ENCODE measurements at places on chromosomes 7 and 10.
A peak's percentile ranks its signal among the peaks of the same experiment; 100 is the strongest.

DNA sequence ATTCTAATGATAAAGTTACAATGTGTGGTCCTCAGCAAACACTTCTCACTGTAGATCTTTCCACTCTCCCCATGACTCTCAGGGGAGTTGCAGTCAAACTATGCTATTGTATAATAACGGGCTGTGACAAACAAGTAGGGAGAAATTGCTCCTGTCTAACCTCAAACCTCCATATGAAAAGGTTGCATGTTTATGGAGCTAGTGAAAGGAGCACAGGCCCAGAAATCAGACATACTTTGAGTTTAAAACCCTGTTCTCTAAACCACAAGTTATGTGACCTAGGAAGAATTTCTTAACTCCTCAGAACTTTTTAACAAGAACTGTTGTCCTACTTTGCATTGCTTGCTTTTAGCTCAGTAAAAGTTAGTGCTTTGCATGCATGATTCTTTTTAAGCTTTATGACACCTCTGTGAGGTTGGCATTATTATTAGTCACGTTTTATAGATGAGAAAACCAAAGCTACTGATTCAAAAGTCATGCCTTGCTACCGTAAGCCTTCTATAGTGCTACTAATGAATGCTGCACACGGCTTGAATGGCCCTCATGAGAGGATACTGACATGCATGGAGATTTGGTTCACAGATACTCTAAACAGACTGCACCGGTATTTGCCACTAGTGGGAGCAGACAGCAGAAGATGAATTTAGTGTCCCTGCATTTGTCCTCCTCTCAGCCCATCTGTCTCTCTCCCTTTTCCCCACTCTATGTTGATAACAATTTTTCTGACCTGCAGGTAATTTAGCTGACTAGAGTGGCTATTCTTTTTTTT lies 129.5 kb upstream of the PCGF5 start:
- DNase-seq, result no peak

- DNase-seq, result no peak
Measured at GRCh38 chr10:125232841-125233240, 72.5 kb upstream of the CTBP2 start.

GRCh38 chr10:103396067-103396788 lies at the start of the genes ATP5MK and PDCD11:
Gene ATP5MK, minus strand, starts transcription at chr10:103396475. Its CDS starts 4,018 bp downstream, at chr10:103392457.
Gene PDCD11, plus strand, starts transcription at chr10:103396626. Its CDS starts 1,801 bp downstream, at chr10:103398427.
- DNase-seq, result peak; percentile 98

DNA sequence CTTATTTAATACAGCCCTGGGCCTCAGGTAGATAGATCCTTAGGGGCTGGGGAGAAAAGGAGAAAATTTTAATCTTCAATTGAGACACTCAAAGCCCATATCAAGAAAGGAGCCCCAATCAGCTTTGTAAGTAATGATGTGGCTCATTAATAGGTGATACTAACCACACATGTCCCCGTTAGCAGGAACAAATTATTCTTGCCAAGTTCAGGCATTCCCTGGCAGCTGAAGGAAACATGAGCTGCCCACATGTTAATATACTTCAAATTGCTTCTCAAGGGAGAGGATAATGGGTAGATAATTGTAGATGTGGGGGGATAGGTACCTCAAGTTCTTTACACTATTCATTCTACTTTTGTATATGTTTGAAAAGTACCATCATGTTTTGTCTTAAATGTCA lies 14.5 kb downstream of the IFIT5 start:
- DNase-seq, result no peak

DNA sequence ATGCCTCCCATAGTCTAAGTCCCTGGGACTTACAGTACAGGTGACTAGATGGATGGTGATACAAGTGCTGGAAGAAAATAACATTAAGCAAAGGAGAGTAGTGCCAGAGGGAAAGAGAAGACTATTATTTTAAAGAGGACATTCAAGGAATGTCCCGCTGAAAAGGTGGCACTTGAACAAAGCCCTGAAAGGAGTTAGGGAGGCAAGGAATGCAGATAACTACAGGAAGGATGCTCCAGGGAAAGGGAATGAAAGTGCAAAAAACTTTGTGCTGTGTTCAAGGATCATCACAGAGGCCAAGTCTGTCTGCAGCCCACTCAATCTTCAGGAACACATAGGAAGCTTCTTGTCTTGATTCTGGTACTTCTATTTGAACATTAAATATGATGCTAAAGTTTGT lies 14.9 kb downstream of the ANKMY2 start:
- DNase-seq, result no peak

DNA sequence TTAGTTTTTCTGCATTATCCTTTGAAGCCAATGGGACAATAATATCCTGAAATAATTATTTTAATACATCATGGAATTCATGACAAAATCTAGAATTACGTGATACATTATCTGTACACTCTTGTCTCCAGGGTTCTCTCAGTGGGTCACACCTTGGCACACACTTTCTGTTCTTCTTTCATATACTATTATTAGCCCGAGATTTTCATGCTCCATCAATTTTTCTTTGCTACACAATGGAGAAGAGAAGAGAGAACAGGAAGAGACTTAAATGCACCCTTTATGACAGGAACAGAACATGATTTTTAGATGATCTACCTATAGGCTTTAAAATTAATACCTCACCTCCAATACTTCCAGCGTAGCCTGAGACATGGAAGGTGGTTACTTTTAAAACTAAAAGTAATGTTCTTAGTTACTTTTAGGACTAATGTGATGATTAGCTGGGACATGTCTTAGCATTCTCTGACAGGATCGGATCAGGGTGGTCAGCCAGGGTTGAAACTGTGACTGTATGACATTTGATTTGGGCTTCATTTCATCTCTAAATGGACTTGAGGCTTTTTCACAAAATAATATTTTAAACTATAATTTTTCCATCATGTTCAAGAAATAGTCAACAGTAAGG lies 148.2 kb upstream of the WNT16 start:
- DNase-seq, result no peak

- DNase-seq, result no peak
Measured at GRCh38 chr7:127226685-127227374, 25.9 kb downstream of the GRM8 start.

GRCh38 chr7:42690794-42691639 lies 220.9 kb downstream of the C7orf25 start:
- no peak for DNase-seq

Data from T-helper 2 cell (primary cell).